ENCODE measurements at places on chromosomes 13 and 19.

GRCh38 chr19:41577144-41577830 is 1.3 kb downstream of the CEACAM21 start:
- no peak for DNase-seq

- no peak for DNase-seq
Measured at GRCh38 chr19:13795595-13796300, 505 bp downstream of the ZSWIM4 start.

DNA sequence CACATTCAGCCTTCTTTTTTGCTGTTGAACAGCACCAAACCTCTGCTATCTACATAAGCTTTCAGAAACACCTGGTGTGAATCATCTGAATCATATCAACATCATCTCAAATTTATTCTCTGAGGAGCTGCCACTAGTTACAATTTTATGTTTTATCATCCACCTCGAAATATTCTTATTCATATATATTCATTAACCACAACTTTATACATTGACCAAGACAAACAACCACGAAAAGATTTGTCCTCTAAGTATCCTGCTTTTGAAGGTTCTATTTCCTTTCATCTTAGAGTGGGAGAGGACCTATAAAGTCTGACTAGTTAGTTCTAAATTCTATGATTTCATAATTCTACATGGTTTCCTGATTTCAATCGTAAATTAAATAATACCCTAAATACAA is 18.9 kb downstream of the ESD start:
- no peak for DNase-seq

DNA sequence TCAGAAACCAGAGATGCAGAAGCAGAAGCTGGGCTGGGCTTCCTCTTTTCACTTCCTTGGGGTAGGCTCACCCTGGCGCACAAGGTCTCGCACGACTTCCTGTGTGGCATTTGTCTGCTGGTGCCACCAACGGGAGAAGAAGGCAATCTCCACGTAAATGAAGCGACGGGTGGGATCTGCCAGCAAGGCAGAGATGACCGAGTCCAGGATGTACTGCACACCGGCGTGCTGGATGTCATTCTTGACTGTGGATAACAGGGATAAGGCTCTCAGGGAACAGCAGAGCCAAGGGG is 1.3 kb downstream of the MAN2B1 start:
- DNase-seq: no peak

DNA sequence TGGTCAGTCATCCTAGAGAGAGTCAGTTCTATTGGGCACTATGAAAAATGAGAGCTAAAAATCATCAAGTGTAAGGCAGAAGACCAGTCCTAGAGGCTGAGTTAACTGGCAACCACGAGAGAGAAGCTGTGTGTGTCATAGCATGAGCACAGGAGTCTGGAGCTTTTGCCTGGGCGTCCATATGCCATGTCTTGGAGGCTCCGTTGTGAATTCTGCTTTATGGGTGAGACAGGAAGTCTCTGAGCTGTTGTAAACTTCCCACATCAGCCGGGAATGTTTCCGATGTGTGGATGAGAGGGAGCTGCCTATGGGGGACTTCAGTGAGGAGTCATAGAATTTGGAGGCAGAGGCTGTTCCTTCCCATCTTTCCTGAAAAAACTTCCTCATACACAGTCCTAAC is 120.0 kb downstream of the ITGBL1 start:
- DNase-seq: no peak

DNA sequence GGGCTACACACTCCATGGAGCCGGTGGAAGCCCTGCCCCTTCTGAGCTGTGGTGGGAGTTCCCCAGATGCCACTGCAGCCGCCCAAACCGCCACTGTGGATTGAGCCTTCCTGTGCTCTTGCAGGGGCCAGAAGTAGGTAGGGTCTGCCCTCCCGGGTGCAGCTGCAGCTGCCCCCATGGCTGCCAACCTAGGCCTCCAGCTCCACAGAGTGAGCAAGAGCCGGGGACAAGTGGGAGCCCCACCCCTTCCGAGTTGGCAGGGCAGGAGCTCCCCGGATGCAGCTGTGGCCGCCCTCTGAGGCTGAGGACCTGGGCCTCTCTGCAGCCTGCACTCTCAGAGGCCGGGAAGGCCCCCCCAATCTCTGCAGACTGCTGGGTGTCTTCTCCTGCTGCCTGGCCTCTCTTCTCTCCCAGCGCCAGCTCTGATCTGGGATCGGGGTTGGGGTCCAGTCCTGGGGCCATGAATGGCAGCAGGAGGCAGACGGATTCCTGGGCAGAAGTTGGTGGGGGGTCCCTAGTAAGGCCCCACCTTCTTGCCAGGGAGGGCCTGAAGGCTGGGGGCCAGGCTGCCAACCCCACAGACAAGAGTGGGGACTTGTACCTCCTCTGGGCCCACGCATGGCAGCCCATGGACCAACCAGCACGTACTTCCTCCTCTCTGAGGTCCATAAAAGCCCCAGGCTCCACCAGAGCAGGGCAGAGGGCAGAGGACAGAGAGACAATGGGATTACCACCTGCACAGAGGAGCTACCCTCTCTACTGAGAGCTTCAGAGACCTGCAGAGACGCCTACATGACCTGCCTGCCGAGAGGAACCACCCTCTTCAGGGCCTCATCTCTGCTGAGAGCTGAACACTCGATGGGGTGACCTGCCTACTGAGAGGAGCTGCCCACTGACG is 28.9 kb downstream of the AP2S1 start:
- no peak for DNase-seq

- peak; percentile 71 for DNase-seq
Measured at GRCh38 chr19:35592226-35592625, 6.3 kb downstream of the PMIS2 start.

- DNase-seq: no peak
Measured at GRCh38 chr19:33295621-33296487, 6.5 kb downstream of the CEBPA start.

DNA sequence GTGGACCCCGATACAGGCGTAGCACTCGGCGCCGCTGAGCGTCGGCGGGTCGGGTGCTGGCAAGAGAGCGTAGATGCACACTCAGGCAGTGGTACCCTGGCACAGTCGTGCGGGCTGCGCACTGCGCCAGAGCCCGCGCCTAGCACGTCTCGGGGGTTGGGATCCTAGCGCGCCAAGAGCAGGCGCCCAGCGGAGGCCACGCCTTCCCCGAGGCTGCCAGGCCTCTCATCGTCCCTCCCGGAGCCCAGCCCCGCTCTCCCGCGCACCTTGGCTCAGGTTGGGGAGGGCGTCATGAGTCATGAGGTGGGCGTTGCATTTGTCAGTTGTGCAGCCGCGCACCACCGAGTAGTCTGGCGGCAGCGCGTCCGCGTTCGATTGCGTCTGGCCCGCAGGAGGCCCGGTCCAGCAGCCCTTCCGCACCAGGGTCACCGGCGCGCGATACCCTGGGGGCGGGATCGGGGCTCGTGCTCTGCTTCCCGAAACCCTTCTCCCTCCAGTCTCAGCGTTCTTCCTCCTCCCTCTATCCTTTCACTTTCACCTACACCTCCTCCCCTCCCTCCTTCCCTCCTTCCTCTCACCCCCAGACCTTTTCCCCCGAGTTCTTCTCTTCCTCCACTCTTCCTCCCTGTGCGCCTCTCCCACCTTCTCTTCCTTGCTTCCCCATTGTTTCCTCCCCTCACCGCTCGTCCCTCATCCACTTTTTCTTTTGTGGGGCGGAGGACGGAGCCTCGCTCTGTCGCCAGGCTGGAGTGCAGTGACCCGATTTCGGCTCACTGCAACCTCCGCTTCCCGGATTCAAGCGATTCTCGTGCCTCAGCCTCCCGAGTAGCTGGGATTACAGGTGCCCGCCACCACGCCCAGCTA is 3.5 kb downstream of the LYPD5 start:
- DNase-seq: peak; percentile 51

DNA sequence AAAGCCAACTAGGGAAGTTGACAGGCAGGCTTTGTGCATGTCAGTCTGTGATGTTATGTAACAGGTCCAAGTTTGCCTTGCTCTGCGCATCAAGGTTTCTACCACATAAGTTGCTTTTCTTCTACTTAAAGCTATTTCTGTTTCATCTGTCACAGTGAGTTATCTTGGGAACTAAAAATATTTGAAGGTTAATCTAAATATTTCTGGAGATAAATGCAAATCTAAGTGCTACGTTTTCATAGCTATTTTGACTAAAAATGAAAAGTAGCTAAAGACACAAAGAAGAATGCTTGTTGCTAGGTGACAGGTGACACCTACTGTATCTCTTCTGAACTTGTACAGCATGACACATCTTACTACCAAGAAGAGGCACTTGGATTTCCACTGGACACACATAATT is 135.6 kb downstream of the KLF12 start:
- DNase-seq: no peak

GRCh38 chr19:9354651-9355050 is 8.2 kb upstream of the ZNF177 start:
- no peak for DNase-seq

DNA sequence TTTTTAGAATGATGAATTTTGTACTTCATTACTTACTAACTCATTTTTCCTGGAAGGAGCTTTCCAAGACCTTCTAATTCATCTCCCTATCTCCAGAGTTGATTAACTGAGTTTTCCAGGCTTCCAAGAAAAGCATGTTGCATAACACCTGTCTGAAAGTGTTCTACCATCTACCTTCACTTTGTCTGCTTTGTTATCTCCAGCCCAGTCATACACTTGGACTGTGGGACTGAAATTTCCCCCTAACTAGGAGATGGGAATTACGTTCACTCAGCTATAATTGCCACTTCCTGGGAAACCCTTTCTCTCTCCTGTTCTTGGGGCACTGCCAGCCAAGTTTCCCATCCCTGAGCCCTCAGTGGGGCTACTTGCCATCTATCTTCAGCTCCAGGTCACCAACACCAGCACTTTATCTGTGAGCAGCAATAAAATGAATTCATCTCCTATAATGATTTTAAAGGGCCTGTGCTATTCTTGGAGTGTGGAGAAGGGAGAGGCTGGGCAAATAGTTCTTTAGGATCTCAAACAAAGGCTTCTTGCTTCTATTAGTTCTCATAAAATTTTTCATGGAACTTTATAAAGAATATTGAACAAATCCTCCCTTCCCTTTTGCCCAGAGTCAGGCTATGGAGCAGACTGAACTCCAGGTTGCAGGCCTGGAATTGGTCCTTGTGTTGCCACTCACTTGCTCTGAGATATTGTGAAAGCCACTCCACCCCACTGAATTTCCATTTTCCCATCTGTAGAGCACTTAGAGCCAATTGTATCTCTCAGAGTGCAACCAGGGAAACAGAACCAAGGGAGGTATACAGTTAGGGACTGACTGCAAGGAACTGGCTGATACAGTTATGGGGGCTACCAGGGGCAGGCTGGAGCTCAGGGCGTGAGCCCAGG is 17.8 kb upstream of the ATP12A start:
- no peak for DNase-seq

DNA sequence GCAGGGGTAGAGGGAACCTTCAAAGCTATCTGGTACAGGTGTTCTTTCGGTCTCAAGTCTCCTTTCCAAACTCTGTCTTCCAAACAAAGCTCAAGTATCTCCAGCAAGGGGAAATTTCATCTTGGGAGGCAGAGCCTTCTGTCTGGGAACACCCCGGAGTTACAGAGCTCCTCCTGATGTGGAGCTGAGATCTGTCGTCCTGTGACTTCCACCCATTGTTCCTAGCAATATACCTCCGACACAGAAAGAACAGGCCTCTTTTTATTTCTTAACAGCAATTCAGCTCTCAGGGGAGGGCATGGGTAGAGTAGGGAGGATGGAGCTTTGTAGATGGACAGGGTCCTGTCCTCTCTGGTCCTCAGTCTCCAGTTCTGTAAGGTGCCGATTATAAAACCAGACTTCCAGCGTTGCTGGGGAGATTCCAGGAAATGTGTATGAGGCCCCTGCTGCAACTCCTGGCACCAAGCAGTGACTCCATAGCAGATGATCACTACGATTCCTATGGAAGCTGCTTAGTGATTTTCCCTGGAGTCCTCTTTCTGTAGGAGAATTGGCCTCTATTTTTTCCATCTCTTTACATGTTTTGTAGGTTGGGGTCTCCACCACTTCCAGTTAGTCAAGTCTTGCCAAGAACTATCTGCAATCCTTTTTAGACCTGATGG is 56.0 kb upstream of the ARGLU1 start:
- DNase-seq: no peak

GRCh38 chr13:114309806-114310410 is 4.4 kb upstream of the CHAMP1 start:
- DNase-seq: no peak

DNA sequence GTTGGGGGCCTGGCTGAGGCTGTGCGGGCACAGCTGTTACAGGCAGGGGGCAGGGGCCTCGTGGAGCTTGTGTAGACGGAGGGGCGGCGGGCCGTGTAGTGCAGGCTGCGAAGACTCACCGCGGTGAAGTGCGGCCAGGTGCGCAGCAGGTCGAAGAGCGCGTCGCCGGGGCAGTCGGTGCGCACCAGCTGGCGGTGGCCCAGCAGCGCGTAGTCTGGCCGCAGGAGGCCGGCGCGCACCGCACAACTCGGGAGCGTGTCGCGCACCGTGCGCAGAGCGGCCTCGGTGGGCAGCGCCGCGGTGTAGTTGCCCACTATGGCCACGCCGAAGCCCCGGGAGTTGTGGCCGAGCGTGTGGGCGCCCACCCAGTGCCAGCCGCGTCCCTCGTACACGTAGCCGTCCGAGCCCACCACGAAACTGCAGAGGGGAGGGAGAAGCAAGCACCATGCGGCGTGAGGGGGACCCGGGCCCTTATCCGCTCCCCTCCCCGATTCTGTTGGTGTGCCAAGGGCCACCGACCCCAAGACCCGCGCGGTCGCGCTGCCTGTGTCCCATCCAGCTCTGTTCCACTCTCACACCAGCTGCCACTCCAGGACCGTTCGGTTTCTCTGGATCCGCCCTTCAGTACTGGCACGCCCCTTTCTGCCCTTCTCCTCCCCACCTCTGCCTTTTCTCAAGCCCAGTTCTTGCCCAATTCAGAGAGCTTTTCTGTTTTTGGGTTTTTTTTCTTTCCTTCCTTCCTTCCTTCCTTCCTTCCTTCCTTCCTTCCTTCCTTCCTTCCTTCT is 5.4 kb upstream of the RASAL3 start:
- DNase-seq: no peak

- no peak for DNase-seq
Measured at GRCh38 chr13:28100150-28101121, at the start of gene FLT3. Gene FLT3 (minus strand): TSS chr13:28100576. CDS start chr13:28100510, 66 bp downstream.

Measured in HT-29 (cell line).